Mesenteric fat pad (tissue), 1 donor: ENCODE measurements at places on chromosomes 5 and 9. TPM values are rescaled to one million over a fixed set of nuclear protein-coding genes. Genes with fewer than 3 reads are reported as not detected.

Gene RNF183
- total RNA-seq: not detected

Gene ZNF618
- 8.2 TPM for total RNA-seq

Gene GCNT4
- total RNA-seq: 1.00 TPM

Gene DOK3
- 22.6 TPM for total RNA-seq

DNA sequence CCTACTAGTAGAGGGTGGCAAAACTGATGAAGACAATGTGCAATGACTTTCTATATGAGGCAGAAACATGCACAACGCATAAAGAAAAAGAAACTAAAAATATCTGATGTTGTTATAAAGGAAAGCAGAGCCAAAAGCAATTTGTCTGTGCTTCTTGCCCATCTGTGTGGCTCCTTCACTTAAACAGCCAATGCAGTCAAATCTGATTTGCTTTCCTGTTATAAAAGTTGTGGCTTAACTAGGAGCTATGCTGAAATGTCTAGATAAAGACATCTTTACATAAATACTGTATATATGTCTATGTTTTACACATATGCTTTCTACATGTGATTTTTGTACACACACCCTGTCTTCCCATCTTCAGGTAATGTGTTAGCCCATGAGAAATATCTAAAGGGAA lies 508.2 kb downstream of the CETN3 start:
- DNase-seq: no peak

GRCh38 chr5:133240425-133241091 lies 188.7 kb downstream of the HSPA4 start:
- DNase-seq: no peak

GRCh38 chr9:109989296-109989695 lies 209.3 kb downstream of the PALM2AKAP2 start:
- no peak for DNase-seq

- no peak for DNase-seq
These were observed 187.4 kb upstream of the SLC24A2 start for GRCh38 chr9:19976226-19976625.

GRCh38 chr5:6554812-6555211 lies 78.0 kb downstream of the NSUN2 start:
- DNase-seq: no peak

DNA sequence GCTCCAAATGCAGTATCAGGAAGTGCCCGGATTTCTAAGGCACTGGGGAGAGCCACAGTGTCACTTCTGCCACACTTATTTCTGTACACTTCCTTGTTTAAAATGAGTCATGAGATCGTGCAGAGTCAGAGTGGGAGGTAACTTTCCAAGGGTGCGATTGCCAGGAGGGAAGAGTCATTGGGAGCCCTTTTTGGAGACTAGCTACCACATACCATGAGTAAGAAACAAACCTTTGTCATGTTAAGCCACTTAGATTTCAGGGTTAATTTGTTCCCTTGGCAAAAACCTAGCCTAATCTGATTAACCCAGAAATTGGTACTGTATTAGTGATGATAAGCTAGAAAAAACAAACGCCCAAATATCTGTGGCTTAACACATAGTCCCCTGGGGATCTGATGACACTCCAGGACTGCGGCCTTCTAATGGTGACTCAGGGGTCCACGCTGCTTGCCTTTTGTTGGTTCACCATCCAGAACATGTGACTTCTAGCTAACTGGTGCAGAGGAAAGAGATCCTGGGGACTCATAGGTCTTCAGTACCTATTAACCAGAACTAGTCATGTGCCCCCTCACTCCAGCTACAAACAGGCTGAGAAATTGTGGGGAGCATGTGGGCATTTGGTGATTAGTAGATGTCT lies 48.6 kb upstream of the TLE1 start:
- no peak for DNase-seq

DNA sequence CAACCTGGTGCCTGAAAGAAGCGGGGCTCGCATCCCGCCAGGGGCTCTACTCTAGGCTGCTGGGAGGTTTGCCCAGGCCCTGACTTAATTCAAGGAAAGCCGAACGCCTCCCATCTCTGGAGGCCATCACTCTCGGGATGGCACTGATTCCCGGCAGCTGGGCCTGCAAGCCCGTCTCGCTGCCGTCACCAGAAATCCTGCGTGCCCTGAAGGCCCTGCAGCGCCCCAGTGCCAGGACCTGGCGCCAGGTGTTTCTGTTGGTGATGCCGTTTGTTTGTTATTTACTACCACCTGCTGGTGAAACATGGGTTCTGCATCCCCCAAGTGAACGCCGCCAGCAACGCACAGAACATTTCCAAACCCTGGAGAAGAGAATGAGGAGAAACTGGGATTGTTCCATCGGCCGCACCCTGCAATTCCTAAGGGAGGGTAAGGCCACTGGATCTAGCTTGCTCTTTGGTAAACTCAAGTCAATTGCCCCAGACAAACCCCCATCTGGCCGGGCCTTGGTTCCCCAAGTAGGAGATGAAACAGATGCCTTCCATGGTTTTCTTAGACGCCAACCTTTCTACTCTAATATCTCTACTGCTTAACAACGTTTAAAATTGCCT lies 77.9 kb downstream of the AK8 start:
- peak; percentile 89 for DNase-seq

GRCh38 chr5:151677776-151678545 lies 8.8 kb downstream of the SPARC start:
- no peak for DNase-seq

- DNase-seq: no peak
These were observed 43.2 kb upstream of the NR3C1 start for GRCh38 chr5:143446535-143447226.

GRCh38 chr5:68405026-68405684 lies 189.6 kb downstream of the PIK3R1 start:
- no peak for DNase-seq
